ENCODE measurements at places on chromosomes 13 and 19.

- no peak for DNase-seq
Observed at GRCh38 chr13:21889651-21890050, 218.8 kb downstream of the FGF9 start.

- DNase-seq: no peak
Observed at GRCh38 chr13:86559901-86560300, 760.7 kb upstream of the SLITRK6 start.

DNA sequence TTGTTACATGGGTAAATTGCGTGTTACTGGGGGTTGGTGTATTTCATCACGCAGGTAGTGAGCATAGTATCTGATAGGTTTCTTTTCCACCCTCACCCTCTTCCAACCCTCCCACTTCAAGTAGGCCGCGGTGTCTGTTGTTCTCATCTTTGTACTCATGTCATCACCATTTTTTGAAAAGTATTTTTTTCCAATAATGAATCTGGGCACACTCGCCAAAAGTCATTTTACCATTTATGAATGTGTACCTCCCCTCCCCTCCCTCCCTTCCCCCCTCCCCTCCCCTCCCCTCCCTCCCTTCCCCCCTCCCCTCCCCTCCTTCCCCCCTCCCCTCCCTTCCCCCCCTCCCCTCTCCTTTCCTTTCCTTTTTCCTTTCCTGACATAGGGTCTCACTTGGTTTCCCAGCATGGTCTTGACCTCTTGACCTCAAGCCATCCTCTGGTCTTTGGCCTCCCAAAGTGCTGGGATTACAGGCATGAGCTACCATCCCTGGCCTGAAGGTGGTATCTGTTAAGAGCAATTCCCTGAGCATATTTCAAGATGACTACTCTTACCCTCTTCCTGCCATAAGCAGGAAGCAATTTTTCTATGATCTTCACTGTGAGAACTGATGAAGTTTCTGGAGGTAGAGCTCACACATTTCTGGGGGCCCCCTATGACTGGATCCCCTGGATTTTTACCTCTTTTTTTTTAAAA lies 15.7 kb downstream of the ZNF627 start:
- DNase-seq: no peak

- no peak for DNase-seq
Observed at GRCh38 chr19:53664760-53665159, 33.0 kb downstream of the DPRX start.

DNA sequence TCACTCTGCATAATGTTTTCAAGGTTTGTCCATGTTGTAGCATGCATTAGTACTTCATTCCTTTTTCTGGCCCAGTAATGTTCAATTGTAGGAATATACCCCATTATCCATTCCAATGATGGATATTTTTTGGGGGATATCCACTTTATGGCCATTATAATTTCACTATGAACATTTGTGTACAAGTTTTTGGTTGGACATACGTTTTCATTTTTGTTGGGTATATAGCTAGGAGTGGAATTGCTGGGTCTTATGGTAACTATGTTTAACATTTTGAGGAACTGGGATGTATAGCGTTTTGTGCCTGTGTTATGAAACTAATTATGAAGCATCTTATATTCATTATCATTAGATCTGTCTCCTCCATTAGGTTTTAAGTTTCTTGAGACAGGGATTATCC lies 191.6 kb downstream of the TM9SF2 start:
- no peak for DNase-seq

DNA sequence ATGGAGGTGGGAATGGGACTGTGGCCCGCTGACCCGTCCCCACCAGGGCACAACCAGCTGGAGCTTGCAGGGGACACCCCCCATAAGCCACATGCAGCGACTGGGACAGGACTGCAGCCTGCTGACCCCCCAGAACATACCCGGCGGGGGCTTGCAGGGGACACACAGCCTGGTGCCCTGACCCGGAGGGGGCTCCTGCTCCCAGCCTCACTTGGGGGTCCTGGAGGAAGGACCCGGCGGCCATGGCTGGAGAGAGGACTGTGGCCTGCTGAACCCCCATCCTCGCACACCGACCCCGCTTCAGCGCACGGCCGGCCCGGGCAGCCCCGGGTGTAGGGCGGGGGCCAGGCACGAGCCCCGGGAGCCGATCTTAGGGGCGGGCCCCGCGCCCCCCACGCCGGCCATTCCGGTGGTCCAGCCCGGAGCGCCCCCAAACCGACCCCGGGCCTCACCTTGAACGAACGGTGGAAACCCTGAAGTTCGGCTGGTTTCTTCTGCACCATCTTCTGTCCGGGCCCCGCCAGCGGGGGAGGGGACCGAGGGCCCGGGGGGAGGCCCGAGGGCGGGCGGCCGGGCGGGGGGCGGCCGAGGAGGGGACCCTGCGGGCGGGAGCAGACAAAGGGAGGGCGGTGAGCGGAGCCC lies 574 bp downstream of the MKNK2 start:
- DNase-seq: no peak

DNA sequence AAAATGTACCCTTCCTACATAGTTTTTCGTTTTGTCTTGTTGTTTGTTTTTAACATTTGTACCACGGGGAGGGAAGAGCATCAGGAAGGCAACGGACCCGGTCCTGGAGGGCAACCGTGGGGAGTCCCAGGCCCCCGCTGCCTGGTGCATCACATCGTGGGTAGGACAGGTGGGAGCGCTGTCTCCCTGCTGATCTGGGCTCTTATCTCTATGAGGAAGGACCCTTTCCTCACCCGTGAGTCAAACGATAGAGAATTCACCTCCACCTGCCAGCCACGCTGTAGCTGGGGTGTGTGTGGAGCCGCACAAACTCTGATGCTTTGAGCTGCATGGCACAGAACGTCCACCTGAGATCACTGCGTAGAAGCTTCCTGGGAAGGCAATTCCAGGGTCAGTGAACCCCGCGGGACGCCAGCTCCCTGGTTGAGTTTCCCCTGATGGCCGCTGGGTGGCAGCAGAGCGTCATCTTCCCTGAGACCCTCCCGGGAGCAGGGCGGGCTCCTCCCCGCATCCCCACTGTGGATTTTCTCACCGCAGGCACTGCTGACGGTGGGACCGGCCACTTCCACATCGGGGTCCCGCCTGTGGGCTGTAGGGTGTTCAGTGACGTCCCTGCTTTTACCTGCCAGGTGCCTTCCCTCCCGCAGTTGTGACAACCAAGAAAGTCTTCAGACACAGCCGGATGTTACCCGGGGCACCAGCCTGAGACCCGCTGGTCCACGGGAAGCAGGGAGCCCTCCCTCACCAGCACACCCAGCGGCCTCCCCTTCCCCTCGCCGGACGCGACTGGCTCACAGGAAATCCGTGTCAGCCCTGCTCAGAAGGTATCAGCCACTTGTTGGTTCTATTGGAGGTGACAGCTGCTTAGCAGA lies 54.7 kb downstream of the ZNF787 start:
- DNase-seq: peak; percentile 93

- no peak for DNase-seq
Observed at GRCh38 chr13:98515818-98516465, 61.0 kb downstream of the STK24 start.

DNA sequence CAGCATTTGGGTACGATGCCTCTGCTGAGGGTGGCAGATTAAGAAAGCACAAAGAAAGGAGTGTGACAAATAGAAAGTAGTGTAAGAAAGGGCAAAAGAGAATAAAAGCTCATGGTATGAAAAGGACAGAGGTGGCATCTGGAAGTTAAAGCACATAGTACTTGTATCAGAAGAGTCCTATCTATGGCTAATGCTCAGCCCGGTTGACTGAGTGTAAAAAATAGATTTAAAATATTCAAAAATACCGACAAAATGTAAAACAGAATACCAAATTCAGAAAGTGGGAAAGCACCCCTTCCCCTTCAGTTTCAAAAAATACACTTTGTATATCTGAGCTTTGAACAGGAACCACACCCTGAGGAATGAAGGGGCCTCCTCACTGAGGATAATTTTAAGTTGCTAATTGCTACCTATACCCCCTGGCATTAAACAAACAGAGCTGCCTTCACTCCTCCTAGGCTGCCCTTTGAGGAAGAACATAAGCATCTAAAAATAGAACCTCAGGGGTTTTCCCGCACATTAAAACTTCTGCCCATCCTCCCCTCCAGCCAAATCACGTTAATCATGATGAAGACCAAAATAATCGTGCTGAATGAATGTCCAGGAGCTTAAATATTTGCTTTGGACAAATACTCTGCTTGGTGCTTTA lies 43.3 kb downstream of the DLEU7 start:
- DNase-seq: no peak

DNA sequence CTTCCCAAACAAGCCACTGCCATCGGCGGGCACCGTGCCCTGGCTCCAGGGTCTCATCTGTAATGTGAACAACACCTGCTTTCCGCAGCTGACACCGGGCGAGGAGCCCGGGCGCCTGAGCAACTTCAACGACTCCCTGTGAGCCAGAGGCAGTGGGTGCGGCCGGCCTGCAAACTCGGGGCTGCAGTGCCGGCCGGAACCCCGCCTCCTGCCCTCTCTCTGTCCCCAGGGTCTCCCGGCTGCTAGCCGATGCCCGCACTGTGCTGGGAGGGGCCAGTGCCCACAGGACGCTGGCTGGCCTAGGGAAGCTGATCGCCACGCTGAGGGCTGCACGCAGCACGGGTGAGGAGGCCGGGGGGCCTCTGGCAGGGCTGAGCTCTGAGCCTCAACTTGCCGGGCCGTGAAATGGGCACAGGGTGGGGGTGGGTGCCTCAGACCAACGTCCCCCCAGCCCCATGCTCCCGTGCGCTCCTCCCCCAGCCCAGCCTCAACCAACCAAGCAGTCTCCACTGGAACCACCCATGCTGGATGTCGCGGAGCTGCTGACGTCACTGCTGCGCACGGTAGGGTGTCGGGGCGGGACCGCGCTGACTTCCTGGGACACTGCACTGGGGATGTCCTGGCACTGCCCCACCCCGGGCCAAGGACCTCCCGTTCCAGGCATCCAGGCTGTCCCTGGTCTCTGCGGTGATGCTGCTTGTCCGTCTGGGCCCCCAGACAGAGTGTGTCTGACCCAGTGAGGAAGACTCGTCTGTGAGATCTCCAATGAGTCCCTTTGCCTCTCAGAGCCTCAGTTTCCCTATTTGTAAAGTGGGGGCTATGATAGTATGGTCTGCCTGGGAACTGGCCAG lies 2.2 kb downstream of the ABCA7 start:
- DNase-seq: peak; percentile 79

- no peak for DNase-seq
Observed at GRCh38 chr13:78881054-78881453, 222.1 kb upstream of the OBI1 start.

DNA sequence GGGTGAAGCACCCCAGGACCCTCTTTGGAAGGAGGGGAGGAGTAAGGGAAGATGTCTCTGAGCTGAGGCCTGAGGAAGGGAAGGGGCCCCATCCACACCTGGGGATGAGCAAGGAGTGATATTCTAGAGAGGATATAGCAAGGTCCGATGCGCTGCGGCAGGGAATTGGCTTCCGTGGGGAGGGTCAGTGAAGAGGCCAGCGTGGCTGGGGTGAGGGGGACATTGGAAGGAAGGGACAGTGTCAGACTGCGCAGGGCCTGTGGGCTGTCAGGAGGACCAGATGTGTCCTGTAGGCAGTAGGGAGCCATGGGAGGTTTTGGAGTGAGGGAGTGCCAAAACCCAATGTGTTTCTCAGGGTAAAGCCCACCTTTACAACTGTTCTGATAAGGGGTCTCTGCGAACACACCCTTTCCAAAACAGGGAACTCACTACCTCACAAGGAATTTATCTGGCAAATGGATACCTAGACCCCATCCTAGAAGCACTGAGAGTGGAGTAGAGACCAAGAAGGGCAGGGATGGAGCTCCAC lies 3.7 kb downstream of the LMTK3 start:
- DNase-seq: no peak

DNA sequence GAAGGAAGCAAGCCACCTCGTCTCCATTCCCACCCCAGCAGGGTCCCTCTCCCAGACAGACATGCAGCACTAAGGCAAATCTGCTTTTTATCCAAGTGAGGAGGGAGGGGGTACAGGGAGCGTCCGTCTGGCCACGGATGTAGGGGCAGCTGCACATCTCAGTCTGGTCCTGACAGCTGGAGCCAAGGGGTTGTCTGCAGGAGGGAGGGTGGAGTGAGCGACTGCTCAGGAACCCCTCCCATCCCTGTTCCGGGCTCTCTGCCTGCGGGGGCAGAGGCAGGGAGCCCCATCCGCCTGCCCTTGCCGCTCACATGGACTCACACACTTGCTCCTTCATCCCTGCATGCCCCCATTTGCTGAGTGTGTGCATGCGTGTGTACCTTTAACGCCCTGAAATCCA lies 2.5 kb downstream of the TMEM190 start:
- peak; percentile 29 for DNase-seq

GRCh38 chr13:102394158-102395053 lies 7.4 kb downstream of the FGF14 start:
- peak; percentile 40 for DNase-seq

GRCh38 chr19:53906211-53907192 lies 2.6 kb upstream of the CACNG7 start:
- DNase-seq: peak; percentile 88

DNA sequence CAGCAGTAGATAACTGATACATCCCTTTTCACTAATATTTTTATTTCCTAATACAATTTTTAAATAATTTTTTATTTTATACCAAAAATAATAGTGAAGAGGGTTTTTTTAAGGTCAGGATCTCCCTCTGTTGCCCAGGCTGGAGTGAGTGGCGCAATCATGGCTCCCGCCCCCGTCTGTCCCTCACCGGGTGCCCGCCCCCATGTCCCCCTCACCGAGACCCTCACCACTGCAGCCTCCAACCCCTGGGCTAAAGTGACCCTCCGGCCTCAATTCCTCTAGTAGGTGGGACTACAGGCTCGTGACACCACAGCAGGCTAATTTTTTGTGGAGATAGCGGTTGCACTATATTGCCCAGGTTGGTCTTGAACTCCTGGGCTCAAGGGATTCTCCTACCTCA lies 17.8 kb upstream of the ZNF846 start:
- no peak for DNase-seq

GRCh38 chr13:87536499-87536898 lies 134.7 kb upstream of the SLITRK5 start:
- DNase-seq: no peak

- peak; percentile 19 for DNase-seq
Observed at GRCh38 chr19:34393629-34394028, 10.6 kb upstream of the PDCD2L start.

DNA sequence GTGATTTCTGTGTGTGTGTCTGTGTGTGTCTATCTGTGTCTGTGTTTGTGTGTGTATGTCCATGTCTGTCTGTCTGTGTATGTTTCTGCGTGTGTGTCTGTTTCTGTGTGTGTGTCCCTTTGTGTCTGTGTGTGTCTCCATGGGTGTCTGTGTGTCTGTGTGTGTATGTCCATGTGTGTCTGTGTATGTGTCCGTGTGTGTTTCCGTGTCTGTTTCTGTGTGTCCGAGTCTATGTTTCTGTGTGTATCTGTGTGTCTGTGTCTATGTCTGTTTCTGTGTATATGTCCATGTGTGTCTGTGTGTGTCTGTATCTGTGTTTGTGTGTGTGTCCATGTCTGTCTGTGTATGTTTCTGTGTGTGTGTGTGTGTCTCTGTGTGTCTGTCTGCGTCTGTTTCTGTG lies 276.3 kb upstream of the SOX1 start:
- DNase-seq: no peak

- DNase-seq: no peak
Observed at GRCh38 chr13:32134241-32135055, 102.9 kb downstream of the FRY start.

All from D341Med (cell line).